ENCODE measurements at places on chromosomes 7 and 10.

GRCh38 chr10:110651044-110651958 is 7.2 kb downstream of the RBM20 start:
- DNase-seq, result no peak

GRCh38 chr10:89468191-89468965 is 54.0 kb downstream of the IFIT5 start:
- no peak for DNase-seq

DNA sequence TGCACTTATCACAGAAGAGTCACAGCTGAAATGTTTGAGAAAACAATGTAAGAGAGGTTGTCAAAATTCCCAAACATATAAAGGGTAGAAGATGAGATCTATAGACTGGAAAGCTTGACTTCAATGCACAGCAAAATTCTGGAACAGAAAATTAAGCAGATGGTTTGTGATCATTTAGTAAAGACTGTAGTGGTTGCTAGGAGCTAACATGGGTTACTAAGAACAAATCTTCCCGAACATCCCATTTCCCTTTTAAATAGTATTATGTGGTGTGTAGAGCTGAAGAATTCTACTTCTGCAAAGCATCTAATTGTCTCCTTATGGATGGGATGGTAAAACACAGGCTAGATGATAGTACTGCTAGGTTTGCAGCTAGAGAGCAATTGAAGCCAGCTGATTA is 312.3 kb downstream of the CAMK1D start:
- no peak for DNase-seq

DNA sequence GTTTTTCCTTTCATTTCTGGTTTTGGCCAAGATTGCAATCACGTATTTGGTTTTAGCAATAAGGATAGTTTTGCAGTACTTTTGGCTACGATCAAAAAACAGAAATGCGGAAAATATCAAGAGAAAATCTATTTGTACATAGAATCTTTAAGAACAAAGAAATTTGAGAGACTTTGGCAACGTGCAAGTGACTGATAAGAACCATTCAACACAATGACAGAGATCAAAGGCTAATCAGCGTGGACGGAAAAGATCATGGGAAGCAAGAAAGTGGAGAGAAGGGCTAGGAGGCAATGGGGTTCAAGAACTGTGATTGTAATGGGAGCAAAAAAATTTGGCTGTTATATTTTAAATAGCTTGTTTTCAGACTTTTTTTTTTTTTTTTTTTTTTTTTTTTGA is 16.2 kb upstream of the LRRN3 start:
- no peak for DNase-seq

- no peak for DNase-seq
These were observed 1222.1 kb upstream of the AUTS2 start for GRCh38 chr7:68376131-68376661.

- no peak for DNase-seq
These were observed 22.9 kb downstream of the NEBL start for GRCh38 chr10:20874261-20874660.

DNA sequence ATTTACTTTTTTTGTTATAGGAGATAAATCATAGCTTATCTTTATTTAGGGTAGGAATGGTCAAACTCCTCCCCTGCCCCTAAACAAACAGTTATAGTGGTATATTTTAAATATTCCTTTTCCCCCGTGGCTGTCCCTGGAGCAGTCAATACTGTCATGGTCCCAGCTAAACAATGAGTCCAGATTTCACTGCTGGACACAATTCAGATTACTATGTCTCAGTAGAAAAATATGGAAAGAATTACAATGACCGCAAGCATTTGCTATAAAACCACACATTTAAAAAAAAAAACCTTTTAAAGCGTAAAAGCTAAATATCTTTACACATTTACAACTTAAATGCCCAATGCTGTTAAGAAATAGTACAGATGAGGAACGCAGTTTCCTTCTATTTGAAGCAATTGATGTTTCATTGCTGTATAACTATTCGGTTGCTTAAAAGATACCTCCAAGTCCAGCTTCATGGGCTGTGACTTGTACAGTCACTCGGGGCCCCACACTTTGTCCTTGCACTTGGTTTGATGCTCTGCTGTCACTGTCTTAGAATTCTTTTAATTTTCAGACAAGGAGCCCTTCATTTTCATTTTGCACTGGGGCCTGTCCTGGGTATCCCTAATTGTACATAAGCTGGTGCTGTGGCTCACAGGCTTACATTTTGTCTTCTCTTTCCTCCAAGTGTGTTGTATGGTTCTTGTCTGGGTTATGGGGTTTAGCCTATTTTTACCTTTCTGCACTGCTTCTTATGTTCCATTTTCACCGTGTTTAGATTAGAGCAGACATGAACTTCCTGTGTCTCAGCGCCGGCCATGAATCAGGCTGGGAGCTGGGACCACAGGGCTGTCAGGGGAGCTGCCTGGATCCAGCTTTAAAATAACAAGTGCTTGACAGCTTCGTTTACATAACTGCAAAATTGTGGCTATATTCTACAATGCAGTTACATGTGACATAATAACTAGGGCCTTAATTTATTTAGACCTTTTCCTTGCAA is 530.2 kb upstream of the FZD8 start:
- DNase-seq, result no peak

GRCh38 chr10:18303851-18304801 is 163.9 kb downstream of the CACNB2 start:
- DNase-seq, result no peak

- DNase-seq, result no peak
These were observed 259.7 kb upstream of the MGMT start for GRCh38 chr10:129207297-129207696.

DNA sequence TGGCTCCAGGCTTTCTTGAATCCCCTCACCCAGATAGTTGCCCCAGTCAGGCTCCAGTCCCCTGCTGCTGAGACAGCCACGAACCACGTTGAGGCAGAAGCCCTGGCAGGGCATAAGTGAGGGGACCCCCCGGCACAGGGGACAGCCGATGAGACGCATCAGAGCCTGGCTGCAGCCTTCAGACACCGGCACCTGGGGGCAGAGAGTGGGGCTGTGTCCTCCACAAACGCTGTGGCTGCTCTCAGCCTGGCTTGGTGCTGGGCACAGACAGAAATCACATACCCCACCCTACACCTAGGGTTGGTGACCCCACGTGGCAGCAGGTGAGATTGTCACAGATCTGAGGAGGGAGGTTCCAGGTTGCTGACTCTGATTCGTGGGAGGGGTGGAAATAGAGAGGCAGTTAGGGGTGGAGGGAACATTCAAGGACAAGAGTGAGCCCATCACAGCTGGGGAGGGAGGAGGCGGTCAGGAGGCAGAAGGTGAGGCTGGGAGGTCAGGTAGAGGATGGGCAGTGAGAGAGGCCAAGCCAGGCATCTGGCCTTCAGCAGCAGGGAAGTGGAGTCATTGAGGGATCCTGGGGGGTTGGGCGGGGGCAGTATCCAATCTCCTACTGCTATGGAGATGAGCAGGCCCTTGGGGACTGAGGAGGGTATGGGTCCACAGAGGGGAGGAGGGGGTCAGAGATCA is 3.2 kb downstream of the GPC2 start:
- DNase-seq, result no peak

DNA sequence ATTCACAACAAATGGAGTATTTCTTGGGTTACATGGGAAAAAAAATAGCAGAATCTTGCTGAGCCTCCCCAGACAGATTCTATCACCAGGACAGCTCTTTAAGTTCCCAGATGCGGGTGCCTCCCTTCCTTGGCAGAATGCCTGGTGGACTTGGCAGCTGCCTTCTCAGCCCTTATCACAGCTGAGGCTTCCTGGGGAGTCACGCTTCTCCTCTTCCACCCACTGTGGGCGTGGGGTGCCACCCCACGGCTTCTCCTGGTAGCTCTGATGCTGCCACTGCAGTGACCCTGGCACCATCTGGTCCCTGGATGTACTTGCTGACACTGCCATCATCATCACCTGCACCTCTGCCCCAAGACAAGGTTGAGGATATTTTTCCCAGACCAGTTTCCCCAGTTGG is 16.2 kb upstream of the NME8 start:
- no peak for DNase-seq

DNA sequence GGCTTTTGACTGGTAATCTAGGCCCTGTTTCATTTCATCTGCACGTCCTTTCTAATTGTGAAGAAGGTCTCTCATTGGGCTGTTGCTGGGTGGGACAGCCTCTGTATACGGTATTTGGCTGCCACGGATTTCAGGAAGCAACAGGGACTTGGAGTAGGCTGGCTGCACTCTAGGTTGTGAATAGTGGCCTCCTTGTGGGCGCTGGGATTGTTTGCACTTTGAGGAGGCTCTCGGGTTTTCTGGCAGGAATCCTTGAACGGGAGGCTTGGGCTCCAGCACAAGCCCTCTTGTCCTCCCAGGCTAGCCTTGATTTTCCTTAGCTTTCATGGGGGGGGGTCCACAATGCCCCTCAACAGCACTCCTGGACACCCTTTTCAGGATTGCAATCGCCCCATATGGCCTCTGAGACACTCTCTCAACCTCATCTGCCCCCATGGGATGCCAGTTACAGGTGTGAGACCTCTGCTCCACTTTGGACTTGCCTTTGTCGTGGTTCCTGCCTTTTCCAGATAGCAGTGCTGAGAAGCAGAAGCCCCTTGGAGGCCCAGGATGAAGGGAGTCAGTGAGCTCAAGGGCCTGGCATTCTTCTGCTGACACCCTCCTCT is 33.9 kb upstream of the ZNF273 start:
- no peak for DNase-seq

DNA sequence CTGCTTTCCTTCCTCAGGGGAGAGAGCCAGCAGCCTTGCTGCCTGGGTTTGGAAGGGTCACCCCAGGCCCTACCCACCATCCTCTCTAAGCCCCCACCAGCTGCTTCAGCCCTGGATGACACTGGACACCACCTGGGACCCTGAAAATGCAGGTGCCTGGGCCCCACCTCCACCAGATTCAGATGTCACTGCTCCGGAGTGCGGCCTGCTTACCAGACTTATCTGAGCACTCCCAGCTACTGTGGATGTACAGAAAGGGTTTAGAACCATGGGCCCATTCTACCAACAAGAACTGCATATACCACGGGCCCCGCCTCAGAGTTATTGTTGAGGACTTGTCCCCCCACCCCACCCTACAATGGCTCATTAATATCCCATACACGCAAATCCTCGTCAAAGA is 172.3 kb downstream of the PTPRN2 start:
- no peak for DNase-seq

- DNase-seq, result no peak
These were observed 353.1 kb downstream of the THSD7A start for GRCh38 chr7:11478882-11479281.

DNA sequence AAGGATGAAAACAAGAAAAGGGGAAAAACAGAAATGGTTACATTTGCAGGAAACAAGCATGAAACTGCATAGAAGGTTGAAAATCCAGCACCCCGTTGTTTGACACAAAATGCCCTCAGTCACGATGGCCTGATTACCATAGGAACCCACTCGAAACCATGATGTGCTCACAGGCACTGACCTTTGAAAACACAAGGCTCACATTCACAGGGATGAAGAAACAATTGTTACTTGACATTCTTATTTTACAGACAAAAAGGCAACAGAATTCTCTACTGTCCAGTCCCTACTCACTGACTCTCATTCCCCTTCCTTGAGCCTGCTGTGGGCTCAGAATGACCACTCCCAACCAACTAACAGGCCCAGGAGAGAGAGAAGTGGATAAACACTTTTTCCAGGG is 131.4 kb upstream of the PDLIM1 start:
- DNase-seq, result no peak

DNA sequence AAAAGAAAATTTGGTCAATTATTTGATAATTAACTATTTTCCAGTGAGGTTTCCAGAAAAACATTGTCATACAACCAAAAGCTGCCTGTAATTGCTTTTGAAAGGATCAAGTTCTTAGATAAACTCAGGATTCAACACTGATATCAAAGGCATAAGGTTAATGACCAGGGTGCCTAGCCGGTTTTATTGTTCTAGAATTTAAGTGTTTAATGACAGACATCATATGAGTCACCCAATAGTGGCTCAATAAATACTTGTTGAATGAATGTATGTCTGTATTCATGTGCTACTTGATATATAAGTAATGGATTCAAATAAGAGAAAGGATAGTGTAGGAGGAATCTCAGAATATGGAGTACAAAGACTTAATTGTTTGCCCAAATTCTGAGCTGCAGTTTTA is 196.1 kb upstream of the LRGUK start:
- no peak for DNase-seq

DNA sequence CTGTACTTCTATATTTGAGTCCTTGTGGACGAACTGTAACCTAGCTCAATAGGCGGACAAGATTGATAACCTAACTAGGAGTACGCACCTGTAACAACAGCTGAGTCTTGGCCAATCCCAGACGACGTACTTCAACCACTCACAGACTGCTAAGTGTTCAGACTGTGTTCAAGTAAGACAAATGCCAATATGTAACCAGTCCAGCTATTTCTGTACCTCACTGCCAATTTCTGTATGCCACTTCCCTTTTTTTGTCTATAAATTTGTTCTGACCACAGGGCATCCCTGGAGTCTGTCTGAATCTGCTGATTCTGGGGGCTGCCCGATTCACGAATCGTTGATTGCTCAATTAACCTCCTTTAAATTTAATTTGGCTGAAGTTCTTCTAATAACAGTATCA is 32.2 kb downstream of the HACD1 start:
- no peak for DNase-seq

- DNase-seq, result no peak
These were observed 10.5 kb downstream of the LIPA start for GRCh38 chr10:89241026-89241425.

DNA sequence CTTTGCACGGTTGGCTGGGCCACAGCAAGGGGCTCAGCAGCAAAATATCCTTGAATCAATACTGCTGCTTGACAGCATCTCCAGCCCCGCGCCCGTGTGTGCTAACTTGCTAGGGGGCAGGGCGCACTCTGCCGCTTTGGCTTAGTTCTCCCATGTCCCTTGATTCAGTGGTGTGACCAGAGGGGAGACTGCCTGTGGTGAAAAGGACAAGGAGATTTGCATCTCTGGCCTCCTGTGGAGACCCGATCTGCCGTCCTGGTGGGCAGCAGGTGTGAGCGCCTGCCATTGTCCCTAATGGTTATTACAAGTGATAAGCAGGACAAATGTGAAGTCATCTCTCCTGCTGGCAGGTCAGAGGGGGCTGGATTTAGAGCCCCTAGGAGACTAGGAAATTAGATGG is 500.2 kb upstream of the GALNT17 start:
- DNase-seq, result no peak

- DNase-seq, result no peak
These were observed 710.0 kb downstream of the LRMDA start for GRCh38 chr10:76141376-76141775.

GRCh38 chr10:115801992-115802391 is 471.0 kb downstream of the GFRA1 start:
- no peak for DNase-seq

GRCh38 chr7:121994625-121995410 is 121.9 kb downstream of the PTPRZ1 start:
- DNase-seq, result no peak

GRCh38 chr7:66557214-66558200 is 71.2 kb upstream of the KCTD7 start:
- DNase-seq, result peak; percentile 57

- no peak for DNase-seq
These were observed 36.0 kb downstream of the HDAC9 start for GRCh38 chr7:18531539-18531938.

- DNase-seq, result no peak
These were observed 58.7 kb upstream of the PRPS1L1 start for GRCh38 chr7:18086165-18087025.

- no peak for DNase-seq
These were observed 10.5 kb downstream of the CRCP start for GRCh38 chr7:66125052-66125694.

GRCh38 chr7:22426463-22427094 is 69.6 kb upstream of the RAPGEF5 start:
- DNase-seq, result no peak

- no peak for DNase-seq
These were observed 8.5 kb downstream of the RASSF4 start for GRCh38 chr10:44968091-44968490.

- no peak for DNase-seq
These were observed 104.2 kb upstream of the VWC2 start for GRCh38 chr7:49669285-49669684.
